ENCODE measurements at places on chromosomes 16 and 17.

DNA sequence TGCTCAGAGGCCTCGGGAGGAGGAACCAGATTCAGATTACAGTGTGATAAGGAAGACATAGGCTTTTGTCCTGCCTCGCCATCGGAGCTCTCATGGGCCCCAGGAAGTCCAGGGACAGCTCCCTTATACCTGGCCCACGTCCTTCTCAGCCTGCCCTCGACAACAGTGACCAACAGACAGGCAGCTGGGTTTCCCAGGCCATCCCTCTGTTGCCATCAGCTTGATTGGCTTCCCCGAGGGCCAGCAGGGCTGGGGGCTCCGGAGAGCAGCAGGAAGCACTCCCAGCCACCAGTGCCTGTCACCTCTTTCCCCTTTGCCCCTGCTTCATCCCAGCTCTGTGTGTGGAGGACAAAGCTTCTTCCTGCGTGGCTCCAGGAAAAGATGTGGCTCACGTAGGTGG, 17.6 kb downstream of the CD300A start:
- no peak for DNase-seq

DNA sequence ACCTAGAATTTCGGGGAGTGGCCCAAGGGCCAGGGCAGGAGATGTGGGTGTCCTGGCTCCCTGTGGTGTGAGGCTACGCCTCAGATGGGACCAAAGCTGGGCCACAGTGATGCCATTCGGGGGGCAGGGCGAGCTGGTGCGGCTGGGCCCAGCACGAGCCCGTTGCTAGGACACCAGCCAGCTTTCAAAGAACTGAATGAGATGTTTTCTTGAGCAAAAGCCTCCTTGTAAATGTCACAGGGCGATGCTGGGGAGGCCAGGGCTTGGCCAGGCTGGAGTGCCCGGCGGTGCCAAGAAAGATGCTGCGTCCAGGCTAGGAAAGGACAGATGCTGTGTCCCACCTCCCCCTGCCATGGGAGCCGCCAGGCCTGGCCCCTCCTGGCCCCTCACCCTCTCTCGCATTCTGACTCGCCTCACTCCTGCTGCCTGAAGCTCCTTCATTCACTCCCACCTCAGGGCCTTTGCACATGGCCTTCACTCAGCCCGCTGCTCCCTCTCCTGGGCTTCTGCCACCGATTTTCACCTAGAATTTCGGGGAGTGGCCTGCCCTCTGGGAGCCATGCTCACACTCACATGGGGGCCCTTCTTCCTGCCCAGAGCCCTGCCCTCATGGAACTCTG, 39.1 kb downstream of the CPNE2 start:
- DNase-seq: no peak

GRCh38 chr17:35235917-35236316, 7.0 kb upstream of the SLFN5 start:
- DNase-seq: no peak

DNA sequence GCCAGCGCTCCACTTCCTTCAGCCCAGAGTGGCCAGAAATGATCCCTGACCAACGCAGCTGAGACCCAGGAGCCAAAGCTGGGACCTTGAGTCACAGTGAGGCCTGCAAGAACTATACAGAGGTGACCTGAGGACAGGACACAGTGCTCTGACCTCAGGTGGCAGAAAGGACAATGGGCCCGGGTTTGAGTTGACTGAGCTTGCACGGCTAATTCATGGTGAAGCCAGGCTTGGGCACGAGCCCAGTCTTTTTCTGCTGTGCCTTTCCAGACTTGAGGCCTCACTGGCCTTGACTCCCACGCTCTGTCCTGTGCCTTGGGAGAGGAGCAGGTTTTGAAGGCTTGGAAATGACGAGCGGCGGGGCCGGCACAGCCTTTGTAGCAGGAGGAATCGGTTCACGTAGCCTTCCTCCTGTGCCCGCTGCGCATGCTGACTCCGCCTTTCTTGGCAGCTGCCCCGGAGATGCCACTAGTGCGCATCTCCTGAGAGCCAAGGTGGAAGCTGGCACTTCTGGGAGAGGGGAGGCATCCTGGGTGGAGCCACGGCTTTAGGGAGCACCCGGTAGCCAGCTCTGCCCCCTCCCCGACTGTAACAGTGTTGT, 34.9 kb downstream of the NDEL1 start:
- no peak for DNase-seq

- no peak for DNase-seq
These were observed 149.6 kb upstream of the GNAO1 start for GRCh38 chr16:56041556-56042140.

- no peak for DNase-seq
These were observed 32.7 kb upstream of the ALDH3A1 start for GRCh38 chr17:19780846-19781245.

- DNase-seq: no peak
These were observed 46.3 kb downstream of the TK2 start for GRCh38 chr16:66503612-66504011.

GRCh38 chr17:3892095-3892998, 506 bp downstream of the CAMKK1 start:
- DNase-seq: peak; percentile 83

DNA sequence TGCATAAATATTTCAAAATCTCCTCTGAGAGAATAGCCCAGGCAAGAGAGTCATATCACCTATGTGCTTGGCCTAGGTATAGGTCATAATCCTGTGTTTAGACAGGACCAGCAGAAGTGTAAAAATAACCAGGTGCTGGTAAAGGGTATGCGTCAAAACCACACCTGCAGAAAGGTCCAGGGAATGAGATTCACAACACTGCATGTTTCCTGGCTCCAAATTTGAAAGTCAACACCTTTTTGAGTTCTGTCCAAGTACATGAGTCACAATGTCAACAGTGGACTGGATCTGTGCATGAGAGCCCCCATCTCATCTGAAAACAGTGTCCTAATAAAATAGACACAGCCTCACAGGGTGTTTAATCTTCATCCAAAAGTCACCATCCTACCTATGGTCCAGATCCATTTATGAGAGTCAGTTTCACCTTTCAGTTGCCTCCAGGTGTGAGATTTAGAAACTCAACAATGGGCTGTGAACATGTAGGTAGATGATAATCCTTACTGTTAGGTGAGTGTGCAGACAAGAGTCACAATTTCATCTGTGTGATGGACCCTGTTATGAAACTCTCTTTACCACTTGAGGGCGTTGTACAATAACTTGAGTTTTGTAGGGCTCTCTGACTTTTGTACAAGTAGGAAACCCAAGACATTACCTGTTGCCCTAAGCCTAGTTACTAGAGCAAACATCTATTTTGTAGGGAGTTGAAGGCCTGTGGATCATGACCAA, 2100.7 kb downstream of the TP53TG3F start:
- DNase-seq: no peak

GRCh38 chr17:64504769-64505339, 1.2 kb downstream of the DDX5 start:
- no peak for DNase-seq

DNA sequence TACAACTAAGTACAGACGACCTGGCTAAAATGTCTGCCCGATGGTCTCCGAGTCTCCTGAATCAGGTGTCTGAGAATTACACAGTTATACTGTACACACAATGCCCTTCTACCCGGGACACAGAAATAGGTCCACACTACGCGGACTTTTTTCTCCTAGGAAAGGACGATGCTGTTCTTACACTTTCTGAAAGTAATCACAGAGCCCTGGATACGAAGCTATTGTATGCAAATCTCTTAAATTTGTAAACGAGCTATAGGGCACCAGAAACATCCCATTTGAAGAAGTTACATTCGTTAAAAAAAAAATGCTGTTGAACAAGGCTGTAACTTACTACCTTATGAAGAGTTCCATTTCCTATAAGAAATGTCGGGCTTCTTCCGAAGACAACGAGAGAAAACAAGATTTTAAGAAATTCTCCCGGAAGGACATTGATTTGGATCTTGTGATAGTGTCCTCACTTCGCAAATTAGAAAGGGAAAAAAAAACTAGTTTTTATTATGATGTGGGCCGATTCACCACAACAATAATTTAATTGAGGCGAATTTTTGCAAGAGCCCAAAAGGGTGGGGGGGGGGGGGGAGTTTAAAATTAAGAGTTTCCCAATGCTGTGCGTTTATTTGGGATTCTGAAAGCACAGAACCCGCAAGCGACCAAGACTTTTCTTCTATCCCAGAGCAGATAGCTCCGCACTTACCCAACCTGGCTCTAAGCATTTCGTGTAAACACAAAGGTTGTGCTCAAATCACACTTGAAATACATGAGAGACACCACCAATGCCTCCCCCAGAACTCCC, 1.5 kb upstream of the SOX9 start:
- DNase-seq: no peak

GRCh38 chr16:48459167-48459566, 74.0 kb upstream of the SIAH1 start:
- DNase-seq: no peak

GRCh38 chr16:69720822-69721430, 5.4 kb downstream of the NQO1 start:
- DNase-seq: no peak

- DNase-seq: no peak
These were observed 332.8 kb upstream of the ERCC4 start for GRCh38 chr16:13587181-13587580.

- no peak for DNase-seq
These were observed 12.5 kb downstream of the C16orf90 start for GRCh38 chr16:3482659-3483241.

- DNase-seq: no peak
These were observed 29.8 kb upstream of the ACSF3 start for GRCh38 chr16:89063768-89064320.

GRCh38 chr17:29734640-29735039, 111.9 kb upstream of the CORO6 start:
- DNase-seq: no peak

DNA sequence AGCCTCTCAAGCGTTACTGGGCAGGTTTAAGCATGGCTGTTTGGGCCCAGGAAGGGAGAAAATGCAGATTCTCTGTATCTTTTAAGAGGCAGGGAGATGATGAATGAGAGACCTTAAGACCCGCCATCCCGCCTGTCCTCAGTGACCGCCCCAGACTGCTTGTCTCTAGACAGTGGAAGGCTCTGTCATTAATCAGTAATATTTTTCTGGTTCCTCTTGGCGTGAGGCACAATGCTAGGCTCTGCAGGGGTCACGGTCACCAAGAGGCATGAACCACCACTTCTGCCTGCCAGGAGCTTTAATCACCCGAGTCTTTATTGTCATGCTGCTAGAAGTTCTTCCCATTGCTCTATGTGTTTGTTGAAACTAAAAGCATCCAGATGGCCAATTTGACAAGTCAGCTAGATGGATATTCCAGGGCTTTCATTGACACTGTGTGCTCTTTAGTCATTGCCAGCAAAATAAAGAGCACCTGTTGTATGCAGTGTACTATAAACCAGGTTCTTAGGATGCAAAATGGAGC, 3.2 kb downstream of the SLC6A2 start:
- DNase-seq: no peak

GRCh38 chr17:36512641-36513040, 22.0 kb downstream of the MYO19 start:
- DNase-seq: no peak

Measured in T-cell (primary cell).